ENCODE measurements at places on chromosomes 1 and 21.
A peak's percentile ranks its signal among the peaks of the same experiment; 100 is the strongest.

DNA sequence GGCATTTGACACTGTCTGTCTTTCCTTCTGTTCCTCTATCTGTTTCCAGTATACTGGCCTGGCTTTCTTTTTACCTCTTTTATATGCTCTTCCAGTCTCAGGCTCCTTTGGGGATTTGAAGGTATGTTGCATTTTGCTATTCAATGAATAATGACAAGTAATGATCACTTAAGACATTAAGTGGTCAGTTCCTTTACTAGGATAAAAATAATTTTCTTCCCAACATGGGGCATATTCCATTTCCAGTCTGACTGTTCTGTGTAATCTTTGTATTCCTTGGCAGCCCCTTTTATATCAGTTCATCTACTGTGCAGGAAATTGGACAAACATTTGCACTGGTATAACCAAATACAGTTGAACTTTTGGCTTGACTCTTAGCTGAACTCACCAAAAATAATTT is 15.6 kb downstream of the METTL18 start:
- DNase-seq: no peak

- DNase-seq: peak; percentile 78
Measured at GRCh38 chr1:234154320-234155251, 218.7 kb upstream of the COA6 start.

GRCh38 chr1:58986996-58987767 is 203.3 kb upstream of the JUN start:
- DNase-seq: no peak

GRCh38 chr1:178407655-178408054 is 89.1 kb downstream of the CLEC20A start:
- no peak for DNase-seq

DNA sequence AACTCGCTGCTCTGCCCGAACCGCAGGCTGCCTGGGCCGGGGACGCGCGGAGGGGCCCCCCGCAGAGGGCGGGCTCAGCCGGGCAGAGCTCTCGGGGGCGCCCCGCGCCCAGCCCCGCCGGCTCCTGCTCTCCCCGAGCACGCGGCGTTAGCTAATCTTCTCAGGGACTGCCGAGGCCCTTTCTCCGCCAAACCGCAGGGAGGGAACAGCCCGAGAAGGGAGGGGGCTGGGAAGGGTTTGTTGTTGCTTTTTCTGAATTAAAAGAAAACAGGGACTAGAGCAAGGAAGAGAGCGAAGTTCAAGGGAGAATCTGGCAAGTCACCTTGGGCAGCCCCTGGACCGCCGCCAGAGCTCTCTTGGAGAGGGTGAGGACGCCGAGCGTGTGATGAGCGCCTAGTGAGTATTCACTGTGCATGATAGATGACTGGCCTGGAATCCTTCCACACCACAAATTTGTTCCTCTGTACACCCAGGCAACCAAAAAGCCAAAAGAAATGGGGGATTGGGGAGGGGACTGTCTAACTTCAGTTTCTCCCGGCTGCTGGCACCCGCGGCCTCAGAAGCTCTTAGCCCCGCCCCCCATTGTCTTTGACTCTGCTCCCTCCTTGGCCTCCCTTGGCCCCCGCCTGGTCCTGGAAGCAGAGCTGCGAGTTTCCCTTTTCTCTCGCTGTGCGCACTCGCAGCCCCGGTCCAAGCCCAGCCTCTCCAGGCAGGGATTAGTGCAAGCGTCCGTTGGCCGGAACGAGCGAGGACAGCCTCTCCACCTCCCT is 19.7 kb upstream of the LMX1A start:
- DNase-seq: peak; percentile 50

- no peak for DNase-seq
Measured at GRCh38 chr1:199946305-199947155, 81.0 kb upstream of the NR5A2 start.

GRCh38 chr1:152582647-152583046 is 2.3 kb upstream of the LCE3D start:
- no peak for DNase-seq

GRCh38 chr1:45335855-45336324 is 4.1 kb upstream of the TOE1 start:
- no peak for DNase-seq

DNA sequence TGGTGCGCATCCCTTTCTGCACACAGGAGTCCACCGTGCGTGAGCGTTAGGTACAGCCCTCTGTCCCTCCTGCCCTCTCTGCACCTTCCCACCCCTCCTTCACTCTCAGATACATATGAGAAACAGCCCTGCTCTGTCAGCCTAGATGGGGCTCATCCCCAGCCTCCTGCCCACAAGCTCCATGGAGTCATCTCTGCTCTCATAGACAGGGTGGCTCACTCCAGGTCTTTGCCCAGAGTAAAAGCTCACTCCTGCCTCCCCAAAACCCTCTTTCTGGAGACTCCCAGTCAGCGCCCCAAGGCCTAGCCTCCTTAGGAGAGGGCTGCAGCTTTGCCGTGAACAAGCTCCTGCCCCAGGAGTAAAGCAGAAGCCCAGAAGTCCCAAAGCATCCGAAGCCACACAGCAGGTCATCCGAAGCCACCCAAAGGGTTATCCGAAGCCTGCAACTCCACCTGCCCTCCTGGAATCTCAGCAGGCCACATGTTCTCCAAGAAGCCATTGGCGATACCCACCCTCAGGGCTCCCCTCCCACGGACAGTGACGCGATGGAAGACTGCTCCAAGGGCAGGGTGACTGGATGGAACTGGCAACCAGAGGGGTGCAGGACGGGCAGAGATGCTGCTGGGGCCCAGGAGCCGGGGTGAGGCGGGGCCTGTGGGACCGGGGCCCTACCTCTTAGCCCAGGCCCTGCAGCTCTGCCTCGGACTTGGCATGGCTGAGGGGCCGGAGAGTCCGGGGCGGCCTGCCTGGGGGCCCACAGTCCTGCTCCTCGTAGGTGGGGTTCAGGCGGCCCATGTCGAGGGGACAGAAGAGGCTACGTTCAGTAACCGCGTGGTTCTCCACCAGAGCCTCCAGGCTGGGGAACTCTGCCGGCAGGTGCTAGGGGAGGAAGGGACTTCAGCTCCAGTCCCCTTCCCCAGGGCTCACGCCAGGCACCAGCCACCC is 3.6 kb upstream of the KIF17 start:
- no peak for DNase-seq

- no peak for DNase-seq
Measured at GRCh38 chr1:84740050-84740714, 49.9 kb upstream of the SSX2IP start.

GRCh38 chr1:17841944-17842343 is 86.8 kb downstream of the ACTL8 start:
- DNase-seq: no peak

DNA sequence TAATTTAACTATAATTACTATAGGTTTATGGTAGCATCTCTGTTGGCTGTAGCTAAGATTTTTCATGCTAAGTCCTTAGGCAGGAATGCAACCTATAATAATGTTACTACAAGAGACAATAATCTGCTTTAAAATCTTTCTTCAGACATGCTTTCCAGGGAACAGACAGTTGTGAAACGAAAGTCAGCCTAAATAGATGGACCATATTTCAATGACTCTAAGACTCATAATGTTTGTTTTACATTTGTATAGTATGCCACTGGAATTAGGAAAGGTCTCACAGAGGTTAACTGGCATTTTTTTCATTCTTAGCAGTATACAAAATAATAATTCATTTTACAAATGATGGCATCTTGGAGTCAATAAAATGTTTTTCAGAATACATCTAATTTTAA is 8.1 kb downstream of the RERE start:
- no peak for DNase-seq

GRCh38 chr1:198357937-198358336 is 182.5 kb downstream of the ATP6V1G3 start:
- no peak for DNase-seq

- DNase-seq: no peak
Measured at GRCh38 chr1:213979751-213980586, 7.8 kb upstream of the PROX1 start.

GRCh38 chr1:100700586-100700985 is 19.0 kb upstream of the VCAM1 start:
- DNase-seq: no peak

DNA sequence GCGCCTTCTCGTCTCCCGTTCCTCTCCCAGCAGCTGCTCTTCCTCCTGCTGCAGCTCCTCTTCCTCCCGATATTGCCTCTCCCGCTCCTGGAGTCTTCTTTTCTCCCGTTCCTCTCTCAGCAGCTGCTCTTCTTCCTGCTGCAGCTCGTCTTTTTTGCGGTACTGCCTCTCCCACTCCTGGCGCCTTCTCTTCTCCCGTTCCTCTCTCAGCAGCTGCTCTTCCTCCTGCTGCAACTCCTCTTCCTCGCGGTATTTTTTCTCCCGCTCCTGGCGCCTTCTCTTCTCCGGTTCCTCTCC is 5.3 kb downstream of the TCHH start:
- no peak for DNase-seq

DNA sequence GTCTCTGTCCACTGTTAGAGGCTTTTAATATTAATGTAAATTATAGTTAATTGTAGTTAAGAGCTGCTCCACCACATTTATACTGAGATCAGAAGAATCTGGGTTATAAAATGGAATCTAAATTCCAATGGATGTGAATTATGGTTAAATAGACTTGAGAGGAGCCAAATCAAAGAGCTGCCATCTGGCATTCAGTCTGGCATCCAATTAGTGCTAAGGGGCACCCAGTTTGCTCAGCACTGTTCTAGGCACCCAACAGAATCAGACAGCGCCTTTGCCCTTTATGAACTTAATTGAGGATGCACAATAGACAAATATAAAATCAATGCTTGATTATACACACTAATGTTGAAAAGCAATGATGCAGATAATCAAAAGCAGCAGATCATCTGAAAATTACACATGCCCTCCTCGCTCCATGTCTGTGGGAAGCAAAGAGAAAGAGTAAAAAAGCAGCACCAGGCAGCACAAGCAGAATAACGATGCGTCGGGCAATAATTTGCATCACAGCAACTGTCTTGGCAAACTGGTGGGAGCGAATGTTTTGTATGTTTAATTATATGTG is 310.1 kb downstream of the BRINP2 start:
- no peak for DNase-seq

DNA sequence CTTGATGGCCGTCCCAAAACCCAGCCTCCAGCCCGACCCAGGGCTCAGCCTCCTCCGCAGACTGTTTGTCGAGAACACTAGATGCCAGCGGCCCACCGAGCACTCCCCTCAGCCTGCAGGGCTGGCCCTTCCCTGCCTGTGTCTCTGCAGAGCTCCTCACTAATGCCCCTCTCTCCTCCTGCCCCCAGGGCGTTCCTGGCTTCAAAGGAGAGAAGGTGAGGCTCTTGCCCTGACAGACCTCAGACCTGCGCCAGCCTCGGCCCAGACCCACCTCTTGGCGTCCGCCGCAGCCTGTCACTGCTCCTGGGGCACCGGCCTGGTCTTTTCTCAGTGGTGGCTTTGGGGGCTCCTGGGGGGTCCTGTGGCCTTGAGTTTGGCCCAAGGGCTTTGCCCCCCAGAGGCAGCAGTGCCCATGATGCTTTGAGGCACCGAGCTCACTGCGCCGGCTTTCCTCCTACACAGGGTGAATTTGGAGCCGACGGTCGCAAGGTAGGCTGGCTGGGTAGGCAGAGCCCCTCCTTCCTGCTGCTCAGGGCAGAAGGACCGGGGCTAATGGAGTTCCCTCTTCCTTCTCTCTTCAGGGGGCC is 18.4 kb downstream of the COL6A2 start:
- peak; percentile 24 for DNase-seq

GRCh38 chr1:51341876-51342496 is 11.6 kb upstream of the TTC39A start:
- no peak for DNase-seq

- DNase-seq: no peak
Measured at GRCh38 chr1:14852291-14852690, 253.8 kb downstream of the KAZN start.

DNA sequence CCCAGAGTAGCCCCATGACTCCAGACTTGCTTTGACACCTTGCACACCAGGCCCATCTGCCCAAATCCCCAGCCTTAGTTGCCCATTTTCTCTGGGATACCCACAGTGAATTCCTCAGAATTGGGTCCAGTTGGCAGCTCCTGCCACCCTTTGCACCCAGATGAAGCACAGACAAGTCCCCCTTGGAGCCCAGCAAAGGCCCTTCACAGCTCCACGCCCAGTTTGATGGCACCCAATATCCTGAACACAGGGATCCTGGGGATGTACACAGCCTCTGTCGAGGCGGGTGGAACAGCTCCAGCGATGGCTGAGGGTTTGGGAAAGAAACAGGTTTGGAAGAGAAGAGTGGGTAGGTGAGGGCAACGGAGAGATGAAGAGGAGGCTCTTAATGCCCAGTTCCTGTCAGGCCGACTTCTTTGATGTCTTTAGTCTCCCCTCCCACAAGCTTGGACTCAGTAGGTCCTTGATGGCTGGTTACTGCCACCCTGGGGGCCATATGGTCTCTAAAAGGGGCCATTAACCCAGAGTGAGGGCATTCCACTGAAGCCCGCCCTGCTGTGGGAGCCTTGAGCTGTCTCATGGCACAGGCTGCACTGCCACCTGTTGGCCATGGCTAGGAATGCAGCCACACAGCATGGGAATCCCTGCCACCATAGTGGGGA is 21.7 kb downstream of the TMEM53 start:
- DNase-seq: peak; percentile 83

DNA sequence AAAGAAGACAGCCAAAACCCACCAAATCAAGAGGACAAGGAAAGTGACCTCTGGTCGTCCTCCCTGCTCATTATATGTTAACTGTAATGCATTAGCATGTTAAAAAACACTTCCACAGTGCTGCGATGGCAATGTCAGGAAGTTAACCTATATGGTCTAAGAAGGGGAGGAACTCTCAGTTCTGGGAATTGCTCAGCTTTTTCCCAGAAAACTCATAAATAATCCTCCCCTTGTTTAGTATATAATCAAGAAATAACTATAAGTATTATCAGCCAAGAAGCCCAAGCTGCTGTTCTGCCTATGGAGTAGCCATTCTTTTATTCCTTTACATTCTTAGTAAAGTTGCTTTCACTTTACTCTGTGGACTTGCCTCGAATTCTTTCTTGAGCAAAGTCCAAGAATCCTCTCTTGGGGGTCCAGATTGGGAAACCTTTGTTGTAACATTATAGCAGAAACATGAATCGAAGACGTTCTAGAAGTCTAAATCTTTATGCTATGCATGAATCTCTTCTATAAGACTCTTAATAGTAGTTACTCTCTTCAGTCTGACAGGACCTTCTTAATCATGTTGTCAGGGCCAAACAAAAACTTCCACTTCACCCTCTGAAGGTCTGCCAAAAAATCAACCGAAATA is 110.0 kb upstream of the VANGL1 start:
- no peak for DNase-seq

GRCh38 chr1:204162494-204163074 is 3.6 kb downstream of the REN start:
- peak; percentile 95 for DNase-seq

- no peak for DNase-seq
Measured at GRCh38 chr21:32147041-32147440, 131.8 kb downstream of the MIS18A start.

GRCh38 chr1:102120910-102121309 is 124.2 kb upstream of the OLFM3 start:
- no peak for DNase-seq

DNA sequence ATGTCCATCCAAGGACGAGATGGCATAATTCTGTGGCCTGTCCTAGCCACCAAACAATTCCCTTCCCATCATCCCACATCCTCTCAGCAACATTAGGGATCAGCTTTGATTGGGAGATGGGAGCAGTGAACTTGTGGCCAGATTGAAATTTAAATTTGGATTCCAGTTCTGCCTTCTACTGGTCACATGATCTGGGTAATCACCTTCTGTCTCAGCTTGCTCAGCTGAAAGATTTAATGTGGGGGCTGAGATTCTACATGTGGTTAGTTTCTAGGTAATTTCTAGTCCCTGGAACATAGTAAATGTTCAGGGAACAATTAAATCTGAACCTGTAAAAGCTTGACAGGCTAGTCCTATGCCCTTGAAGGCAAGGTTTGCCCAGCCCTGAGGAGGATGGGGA is 3.2 kb downstream of the MYOCOS start:
- no peak for DNase-seq
